ENCODE measurements at places on chromosomes 2 and 18.

DNA sequence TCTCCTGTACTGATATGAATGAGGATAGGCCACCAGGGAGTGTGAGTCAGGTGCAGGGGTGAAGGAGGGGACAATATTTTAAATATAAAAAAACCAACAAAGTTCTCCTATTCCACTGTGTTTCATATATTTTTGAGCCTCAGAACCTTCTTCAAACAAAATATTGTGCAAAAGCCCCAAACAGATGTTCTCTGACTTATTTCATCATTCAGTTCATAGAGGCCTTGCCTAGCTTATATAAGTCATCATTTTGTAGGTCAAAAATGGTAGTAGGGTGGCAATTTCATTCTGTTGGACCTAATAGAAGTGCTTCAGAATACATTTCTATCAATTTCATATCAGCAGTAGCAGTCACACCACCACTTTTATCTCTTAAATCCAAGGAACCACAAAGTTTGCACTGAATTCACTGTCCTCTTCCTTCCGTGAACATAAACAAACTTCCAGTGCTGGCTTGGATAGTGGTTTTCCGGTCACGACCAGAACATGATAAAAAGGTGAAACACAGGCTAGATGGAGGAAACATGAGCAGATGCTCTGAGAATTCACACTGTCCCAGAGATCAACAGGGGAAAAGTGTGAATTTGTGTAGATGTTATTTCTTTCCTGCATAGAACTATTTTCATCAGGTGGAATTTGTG is 99.1 kb downstream of the EN1 start:
- no peak for DNase-seq

- no peak for DNase-seq
Observed at GRCh38 chr2:237524631-237525030, 37.6 kb downstream of the MLPH start.

GRCh38 chr2:36307441-36307840 is 48.1 kb upstream of the CRIM1 start:
- DNase-seq: no peak

DNA sequence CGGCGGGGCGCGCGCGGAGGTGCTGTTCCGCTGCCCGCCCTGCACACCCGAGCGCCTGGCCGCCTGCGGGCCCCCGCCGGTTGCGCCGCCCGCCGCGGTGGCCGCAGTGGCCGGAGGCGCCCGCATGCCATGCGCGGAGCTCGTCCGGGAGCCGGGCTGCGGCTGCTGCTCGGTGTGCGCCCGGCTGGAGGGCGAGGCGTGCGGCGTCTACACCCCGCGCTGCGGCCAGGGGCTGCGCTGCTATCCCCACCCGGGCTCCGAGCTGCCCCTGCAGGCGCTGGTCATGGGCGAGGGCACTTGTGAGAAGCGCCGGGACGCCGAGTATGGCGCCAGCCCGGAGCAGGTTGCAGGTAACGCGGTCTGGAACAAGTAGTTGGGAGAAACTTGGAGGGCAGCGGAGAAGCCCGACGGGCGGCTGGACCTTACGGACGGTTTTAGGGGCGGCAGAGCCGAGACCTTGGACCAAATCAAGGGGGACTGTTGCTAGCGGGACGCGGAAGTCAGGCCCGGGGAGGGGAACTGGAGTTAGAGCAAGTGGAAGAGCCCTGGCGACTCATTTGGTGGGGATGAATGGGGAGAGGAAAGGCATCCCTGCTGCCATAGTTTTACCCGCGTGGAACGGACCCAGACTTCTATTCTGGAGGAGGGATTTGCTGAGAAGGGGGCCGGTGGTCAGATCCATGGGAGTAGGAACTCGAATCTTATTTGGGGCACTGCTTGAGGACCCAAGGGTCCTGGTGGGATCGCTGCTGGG is 573 bp downstream of the IGFBP2 start:
- DNase-seq: no peak

DNA sequence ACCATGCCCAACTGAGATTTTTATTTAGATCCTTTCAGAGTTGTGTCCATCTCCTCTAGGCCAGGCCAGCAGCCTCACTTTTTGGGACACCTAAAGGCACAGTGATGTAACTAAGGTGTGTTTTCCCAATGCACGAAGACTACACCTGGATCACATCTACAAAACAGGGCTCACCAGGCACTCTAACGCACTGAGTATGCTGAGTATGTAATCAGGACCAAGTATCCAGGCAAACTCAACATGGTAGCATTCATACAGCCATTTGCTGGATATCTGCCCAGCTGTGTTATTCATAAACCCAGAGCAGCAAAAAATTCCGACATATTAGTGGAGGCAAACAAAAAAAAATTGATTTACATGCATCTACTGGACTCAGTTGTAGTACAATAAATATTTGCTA is 33.8 kb downstream of the LPIN2 start:
- no peak for DNase-seq

DNA sequence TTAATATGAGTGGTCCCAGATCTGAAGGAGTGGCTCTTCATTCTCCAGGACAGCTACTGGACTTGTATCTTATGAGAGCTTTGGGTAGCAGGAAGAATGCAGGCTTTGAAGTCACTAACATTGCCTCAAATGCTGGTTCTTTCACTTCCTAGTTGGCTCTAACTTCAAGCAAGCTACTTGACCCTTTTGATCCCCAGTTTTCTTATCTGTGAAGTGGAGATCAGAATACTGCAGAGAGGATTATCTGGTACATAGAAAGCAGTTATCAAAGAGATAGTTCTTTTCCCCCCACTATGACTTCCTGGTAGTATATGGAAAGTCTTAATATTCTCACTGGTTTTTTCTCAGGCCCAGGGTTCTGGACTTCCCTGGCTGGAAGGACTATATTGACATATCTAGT is 3.4 kb upstream of the PLCL1 start:
- DNase-seq: no peak
